Kidney (tissue), 22 donors: ENCODE measurements at places on chromosomes 2 and 18. TPM values are rescaled to one million over a fixed set of nuclear protein-coding genes. Genes with fewer than 3 reads are reported as not detected.
A peak's percentile ranks its signal among the peaks of the same experiment; 100 is the strongest.

DNA sequence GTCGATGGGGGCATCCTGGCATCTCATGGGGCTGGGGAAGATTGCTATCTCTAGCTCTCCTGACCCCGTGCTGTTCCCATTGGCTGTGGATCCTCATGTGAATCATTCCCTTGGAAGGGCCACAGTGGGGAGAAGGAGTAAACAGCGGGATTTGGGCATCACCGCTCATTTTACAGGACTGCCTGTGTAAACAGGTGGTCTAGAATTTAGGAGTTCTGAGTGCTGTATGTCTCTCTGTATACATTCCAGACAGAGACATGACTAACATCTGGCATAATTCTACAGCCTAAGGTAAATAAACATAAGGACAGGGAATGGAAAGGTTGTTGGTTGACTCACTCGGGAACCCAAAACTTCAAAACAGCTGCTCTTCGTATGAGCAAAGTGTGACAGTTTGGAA is 92.7 kb downstream of the COPS8 start:
- DNase-seq = no peak

DNA sequence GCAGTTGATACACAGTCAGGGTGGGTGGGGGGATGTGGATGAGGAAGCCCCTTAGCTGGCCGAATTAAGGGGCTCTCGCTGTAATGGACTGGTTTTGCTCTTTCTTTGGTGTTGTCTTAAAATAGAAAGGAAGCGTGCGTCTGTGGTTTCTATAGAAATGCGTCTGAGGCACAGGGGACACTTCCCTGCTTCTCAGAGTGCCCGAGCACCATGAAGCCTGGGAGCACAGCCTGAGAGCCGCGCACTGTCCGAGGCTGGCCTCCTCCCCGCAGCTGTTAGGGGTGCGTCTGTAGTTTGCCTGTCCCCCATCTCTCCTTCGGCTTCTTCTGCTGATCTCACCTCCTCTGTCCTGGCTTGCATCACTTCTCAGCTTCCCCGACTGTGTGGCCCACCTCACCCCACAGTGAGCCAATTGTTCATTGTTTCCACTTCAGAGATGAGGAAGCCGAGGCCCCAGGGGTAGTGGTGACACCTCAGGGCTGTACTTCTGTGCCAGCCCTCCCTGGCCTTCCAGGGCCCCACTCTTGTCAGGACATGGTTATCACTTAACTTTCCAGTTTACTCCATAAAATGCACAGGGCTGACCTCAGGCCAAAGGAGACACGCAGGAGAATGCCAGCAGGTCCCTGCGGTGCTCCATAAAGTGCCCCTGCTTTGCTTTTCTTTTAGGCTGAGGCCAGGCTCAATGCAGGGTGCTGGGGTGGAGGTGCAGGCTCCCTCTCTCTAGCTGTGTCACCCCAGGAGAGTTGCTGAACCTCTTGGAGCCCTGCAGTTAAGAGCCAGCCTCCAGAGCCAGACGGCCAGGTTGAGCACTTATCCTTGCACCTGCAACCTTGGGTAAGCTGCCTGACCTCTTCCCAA is 210.6 kb downstream of the SEPTIN10 start:
- DNase-seq = no peak

EVX2 gene
- polyA plus RNA-seq = not detected

DNA sequence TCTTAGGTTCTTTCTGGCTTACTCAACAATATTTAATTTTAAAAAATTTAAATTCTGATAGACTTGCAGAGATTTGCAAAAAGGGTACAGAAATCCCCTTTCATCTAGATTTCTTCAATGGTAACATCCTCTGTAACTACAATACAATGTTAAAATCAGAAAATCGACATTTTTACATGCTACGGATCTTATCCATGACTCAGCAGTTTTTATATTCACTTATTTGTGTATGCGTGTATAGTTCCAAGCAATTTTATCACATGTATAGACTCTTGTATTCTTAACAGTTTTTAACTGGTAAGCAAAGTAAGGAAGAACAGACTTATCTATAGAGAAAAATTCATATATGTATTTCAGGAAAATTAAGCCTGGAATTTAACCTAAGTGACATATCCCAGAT is 256.1 kb upstream of the MEX3C start:
- no peak for DNase-seq

COL5A2 gene
- 3.6 TPM for polyA plus RNA-seq

POU3F3 gene
- polyA plus RNA-seq = 31.4 TPM

CCDC178 gene
- polyA plus RNA-seq = 4.6 TPM

ALK gene
- not detected for polyA plus RNA-seq

RAB6C gene
- 0.17 TPM for polyA plus RNA-seq

SLC4A3 gene
- polyA plus RNA-seq = 5.2 TPM

DNA sequence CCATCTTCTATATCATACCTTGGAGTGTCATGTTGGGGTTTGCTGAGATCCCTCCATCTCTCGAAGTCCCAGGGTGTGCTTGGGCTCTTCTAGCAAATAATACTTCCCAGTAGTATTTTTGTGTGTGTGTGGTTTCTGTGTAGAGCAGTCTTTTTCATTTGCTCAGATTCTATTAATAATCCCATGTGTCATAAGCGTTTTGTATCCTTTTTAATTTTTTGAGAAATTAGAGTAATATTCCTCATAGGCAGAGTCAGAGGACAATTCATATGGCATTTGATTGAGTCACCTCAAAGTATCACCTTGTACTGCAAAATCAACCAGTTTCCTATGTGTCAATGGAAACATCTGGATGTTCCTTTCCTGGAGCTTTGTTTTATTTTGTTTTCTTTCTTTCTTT is 37.4 kb upstream of the PPP1R1C start:
- DNase-seq = no peak

TWIST2 gene
- polyA plus RNA-seq = 0.56 TPM

- DNase-seq = no peak
Observed at GRCh38 chr2:48588745-48589144, 28.9 kb upstream of the GTF2A1L start.

ECEL1 gene
- 8.5 TPM for polyA plus RNA-seq

DNA sequence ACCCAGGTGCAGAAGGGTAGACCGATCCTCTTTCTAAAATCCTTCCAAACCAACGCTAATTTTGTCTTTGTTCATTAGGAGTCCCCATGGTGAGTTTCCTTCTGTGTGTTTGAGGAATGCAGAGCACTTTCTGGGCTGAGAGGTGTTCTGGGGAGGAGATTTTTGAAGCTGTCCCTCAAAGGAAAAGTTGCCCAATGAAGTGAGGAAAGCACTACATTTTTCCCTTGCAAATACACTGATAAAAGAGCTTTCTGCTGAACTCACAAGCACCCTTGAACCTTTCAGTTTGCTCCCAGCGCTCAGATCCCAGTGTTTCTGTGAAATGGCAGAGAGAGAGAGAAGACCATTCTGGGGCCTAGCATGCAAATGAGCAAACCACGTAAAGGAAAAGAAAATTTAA is 299.6 kb upstream of the FANCL start:
- no peak for DNase-seq

GRCh38 chr2:96554293-96555145 is 18.0 kb downstream of the ARID5A start:
- peak; percentile 81 for DNase-seq

DNA sequence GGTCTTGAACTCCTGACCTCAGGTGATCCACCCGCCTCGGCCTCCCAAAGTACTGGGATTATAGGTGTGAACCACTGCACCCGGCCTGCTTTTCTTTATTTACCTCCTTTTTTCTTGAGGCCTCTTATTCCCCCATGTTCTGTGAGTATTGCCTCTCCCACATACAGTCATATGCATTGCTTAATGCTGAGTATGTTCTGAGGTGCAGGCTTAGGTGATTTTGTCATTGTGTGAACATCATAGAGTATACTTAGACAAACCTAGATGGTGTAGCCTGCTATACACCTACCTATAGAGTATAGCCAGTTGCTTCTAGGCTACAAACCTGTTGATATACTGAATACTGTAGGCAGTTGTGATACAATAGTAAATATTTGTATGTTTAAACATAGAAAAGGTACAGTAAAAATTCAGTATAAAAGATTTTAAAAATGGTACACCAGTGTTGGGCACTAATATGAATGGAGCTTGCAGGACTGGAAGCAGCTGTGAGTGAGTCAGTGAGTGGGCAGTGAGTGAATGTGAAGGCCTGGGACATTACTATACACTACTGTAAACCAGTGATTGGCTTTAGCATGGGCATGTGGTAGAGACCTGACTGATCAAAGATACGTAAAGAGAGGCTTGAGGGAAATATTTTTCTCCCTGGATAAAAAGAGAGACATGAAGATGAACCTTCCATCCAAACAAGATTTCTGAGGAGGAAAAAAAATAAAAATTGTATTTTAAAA is 17.6 kb downstream of the SLC39A10 start:
- no peak for DNase-seq

DNA sequence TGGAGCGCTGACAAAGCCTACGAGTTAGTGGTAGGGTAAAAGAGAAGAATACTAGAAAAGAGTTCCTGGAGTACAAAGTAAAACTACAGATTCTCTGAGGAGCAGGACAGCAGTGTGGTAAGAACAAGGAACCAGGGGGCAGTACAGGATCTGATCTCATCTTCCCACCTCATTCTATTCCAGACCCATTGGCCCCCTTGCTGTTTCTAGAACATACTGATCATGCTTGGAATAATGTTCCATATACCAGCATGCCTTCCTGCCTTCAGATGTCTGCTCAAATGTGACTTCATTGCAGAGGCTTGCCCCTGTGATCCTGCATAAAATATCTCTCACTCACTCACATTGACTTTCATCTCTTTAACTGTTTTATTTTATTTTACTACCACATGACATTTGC is 19.3 kb downstream of the MSGN1 start:
- DNase-seq = no peak

- no peak for DNase-seq
Observed at GRCh38 chr2:58991357-58991756, 750.2 kb upstream of the FANCL start.

DNA sequence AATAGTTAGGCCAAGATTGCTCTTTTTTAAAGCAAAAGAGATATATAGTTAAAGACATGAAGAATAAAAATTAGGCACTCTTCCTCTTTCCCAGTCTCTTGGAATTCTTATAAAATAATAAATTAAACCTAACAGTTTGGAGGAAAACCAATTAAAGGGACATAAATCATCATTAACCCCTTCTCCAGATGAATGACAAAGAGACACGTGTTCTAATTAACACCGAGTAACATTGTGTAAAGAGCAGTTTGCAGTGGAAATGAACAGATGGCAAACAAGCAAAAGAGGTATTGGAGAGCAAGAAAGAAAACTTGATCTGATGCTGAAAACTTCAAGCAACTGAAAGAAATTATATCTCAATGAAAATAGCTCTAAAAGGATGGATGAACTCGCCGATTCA is 48.4 kb downstream of the BCL2 start:
- peak; percentile 34 for DNase-seq

GRCh38 chr2:240343548-240343947 is 91.9 kb upstream of the GPC1 start:
- DNase-seq = no peak

- no peak for DNase-seq
Observed at GRCh38 chr2:86750240-86750839, 30.2 kb downstream of the RMND5A start.

POTEF gene
- polyA plus RNA-seq = not detected

KANSL1L gene
- 11.6 TPM for polyA plus RNA-seq

- no peak for DNase-seq
Observed at GRCh38 chr2:234691968-234692955, 195.4 kb upstream of the ARL4C start.

PLCD4 gene
- polyA plus RNA-seq = 30.4 TPM

DNA sequence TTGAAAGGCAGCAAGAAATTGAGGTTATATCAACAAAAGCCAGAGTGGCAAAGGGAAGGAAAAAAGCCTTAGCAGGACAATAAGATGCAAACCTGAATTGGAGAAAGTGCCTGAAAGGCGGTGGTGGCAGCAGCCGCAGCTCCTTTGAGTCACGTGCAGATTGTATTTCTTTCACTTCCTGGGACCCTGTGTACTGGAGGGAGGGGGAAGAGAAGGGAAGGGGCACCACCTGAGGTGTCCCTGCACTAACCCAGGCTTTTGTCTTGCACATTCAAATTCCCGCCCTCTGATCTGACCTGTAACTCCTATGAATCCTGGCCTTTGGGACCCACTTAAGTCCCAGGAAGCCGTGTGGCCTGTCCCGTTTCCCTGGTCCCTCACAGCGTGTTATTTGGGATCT is 326.1 kb upstream of the SKOR2 start:
- DNase-seq = no peak

ACTR2 gene
- polyA plus RNA-seq = 38.5 TPM
